ENCODE measurements at places on chromosomes 16 and 17. TPM values are rescaled to one million over a fixed set of nuclear protein-coding genes. Genes with fewer than 3 reads are reported as not detected.
A peak's percentile ranks its signal among the peaks of the same experiment; 100 is the strongest.

DNA sequence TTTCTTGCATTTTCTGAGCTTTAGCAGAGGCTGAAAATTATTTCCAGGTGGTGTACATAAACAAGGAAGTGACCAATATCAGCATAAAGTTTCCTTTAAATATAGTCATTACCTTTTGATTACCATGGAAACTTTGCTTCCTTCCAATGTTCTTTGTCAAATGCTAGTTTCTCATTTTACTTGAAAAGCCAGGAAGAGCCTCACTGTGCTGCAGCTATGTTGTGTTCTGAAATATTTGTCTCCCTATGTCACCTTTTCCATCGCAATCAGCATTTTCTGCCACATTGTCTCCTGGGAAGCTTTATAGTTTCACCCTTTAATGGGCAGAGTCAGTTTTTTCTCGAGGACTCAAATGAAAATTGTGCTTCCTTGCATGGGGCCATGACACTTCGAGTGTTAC, 496.0 kb downstream of the CDH8 start:
- DNase-seq = peak; percentile 4

- DNase-seq = no peak
Observed at GRCh38 chr17:55897301-55897700, 146.4 kb downstream of the PCTP start.

Gene PPP1R1B
- not detected for total RNA-seq

DNA sequence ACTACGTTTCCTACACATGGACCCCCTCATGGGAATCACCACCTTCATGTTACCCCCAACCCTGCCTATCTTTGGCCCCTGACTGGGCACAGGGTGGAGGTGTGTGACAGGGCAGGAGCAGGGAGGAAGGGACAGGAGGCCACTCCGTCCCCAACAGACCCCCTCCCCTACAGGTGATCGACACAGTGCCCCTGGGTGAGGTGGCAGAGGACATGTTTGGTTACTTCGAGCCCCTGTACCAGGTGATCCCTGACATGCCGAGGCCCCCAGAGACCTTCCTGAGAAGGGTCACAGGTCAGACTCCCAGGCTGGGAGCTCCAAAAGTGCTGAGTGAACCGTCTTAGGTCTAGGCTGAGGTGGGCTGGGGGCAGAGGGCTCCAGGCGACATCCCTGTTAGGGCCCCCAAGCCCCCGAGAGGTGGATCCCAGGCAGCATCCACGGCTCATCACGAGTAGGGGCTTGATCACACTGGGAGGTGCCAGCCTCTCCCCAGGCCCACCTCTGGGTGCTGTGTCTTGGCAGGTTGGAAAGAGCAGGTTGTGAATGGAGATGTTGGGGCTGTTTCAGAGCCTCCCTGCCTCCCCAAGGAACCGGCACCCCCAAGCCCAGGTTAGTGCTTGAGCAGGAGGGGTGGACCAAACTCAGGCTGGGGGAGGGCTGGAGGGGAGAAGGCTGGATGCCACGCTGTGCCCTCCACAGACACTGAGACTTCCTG, 1.5 kb downstream of the ACBD4 start:
- DNase-seq = no peak

GRCh38 chr16:23186171-23186570, 3.6 kb downstream of the SCNN1G start:
- no peak for DNase-seq

DNA sequence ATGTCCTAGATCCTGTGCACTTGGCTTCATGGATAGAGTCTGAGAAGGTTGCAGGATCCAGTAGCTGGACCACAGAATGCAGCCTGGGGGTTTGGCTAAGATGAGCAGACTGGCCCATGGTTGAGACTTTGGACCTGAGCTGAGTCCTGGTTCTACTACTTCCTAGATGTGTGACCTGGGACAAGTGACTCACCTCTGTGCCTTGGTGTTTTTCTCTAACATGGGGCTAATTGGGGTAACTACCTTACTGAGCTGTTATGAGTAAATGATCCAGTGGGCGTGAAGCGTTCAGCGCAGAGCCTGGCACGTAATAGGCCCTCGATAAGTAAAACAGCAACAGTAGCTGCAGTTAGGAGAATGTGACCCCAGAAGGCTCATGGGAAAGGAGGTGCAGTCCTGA, 38.8 kb downstream of the SNX20 start:
- DNase-seq = no peak

DNA sequence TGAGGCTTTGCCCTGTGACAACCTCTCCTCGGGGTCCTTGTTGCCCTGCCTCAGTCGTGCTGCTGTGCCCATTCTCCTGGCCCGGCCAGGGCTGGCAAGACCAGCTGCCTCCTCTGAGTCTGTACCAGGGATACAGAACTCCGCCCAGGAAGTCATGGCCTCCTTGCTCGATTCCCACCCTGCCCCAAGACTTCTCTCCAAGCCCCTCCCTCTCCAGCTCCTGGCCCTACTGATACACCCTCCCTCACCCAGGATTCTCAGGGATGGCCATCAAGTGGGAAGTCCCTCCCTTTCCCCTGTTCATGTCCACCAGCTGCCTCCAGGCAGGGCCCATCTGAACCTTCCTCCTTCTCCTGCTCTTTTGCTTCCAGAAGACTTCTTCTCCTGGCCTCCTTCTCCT, 11.2 kb upstream of the TMEM208 start:
- DNase-seq = no peak

- no peak for DNase-seq
Observed at GRCh38 chr16:88569614-88569984, 604 bp upstream of the ZC3H18 start.

Gene SIRT7
- 8.7 TPM for total RNA-seq
